ENCODE measurements at places on chromosomes 7 and 10. TPM values are rescaled to one million over a fixed set of nuclear protein-coding genes. Genes with fewer than 3 reads are reported as not detected.

Gene LAMTOR4
- 83.0 TPM for total RNA-seq

Gene EVX1
- total RNA-seq: 0.12 TPM

Gene TLX1
- total RNA-seq: not detected

Gene SPAM1
- not detected for total RNA-seq

Gene PCDH15
- total RNA-seq: 0.32 TPM

Gene HKDC1
- total RNA-seq: 7.6 TPM

Gene TMEM196
- total RNA-seq: not detected

Gene SMO
- 7.9 TPM for total RNA-seq

Gene AKR1C1
- 1,182 TPM for total RNA-seq

Gene PAPOLB
- total RNA-seq: 0.30 TPM

Gene SFTPA2
- not detected for total RNA-seq

Gene CCDC172
- not detected for total RNA-seq

- DNase-seq: no peak
Observed at GRCh38 chr10:44310762-44311562, 73.9 kb downstream of the CXCL12 start.

DNA sequence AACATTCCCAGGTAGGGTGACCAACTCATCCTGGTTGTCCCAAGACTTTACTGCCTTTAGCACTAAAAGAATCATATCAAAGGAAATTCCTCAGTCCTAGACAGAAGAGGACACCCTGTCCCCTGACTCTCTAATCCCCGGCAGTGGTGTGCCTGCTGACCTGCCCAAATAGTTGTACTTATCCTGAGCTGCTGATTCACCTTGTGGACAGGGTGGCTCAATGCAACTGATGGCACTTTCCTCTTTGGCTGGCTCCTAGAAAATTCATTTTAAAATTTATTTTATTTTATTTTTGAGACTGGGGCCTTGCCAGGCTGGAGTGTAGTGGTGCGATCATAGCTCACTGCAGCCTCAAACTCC is 111.7 kb downstream of the JCAD start:
- DNase-seq: no peak

DNA sequence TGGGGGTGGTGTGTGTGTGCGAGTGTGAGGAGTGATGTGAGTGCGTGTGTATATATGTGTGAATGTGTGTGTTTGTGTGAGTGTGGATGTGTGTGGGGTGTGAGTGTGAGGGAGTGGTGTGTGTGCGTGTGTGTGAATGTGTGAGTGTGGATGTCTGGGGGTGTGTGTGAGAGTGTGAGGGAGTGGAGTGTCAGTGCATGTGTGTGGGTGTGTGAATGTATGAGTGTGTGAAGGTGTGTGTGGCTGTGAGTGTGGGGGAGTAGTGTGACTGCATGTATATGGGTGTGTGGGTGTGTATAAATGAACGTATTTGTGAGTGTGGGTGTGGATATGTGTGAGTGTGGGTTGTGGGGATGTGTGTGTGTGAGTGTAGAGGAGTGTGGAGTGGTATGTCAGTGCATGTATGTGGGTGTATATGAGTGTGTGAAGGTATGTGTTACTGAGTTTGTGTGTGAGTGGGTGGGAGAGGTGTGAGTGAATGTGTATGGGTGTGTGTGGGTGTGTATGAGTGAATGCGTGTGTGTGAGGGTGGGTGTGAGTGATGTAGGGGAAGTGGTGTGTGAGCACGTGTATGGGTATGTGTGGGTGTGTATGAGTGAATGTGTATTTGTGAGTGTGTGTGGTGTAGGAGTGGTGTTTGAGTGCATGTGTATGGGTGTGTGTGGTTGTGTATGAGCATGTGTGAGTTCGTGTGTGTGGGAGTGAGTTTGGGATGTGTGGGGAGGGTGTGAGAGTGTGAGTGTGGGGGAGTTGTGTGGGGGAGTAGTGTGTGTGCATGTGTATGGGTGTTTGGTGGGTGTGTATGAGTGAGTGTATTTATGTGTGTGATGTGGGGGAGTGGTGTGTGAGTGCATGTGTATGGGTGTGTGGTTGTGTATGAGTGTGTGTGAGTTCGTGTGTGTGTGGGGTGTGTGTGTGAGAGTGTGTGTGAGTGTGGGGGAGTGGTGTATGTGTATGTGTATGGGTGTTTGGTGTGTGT is 28.5 kb upstream of the NUB1 start:
- no peak for DNase-seq

- DNase-seq: no peak
Observed at GRCh38 chr7:23467291-23467805, 2.9 kb downstream of the IGF2BP3 start.

GRCh38 chr10:11713963-11714362 is 28.2 kb upstream of the ECHDC3 start:
- DNase-seq: no peak

- DNase-seq: no peak
Observed at GRCh38 chr7:158805414-158805813, 23.9 kb downstream of the ESYT2 start.

GRCh38 chr10:113245286-113245685 is 295.2 kb downstream of the TCF7L2 start:
- DNase-seq: no peak

- DNase-seq: no peak
Observed at GRCh38 chr7:41809940-41810576, 107.2 kb upstream of the INHBA start.

- no peak for DNase-seq
Observed at GRCh38 chr7:106369352-106369751, 84.6 kb upstream of the NAMPT start.

DNA sequence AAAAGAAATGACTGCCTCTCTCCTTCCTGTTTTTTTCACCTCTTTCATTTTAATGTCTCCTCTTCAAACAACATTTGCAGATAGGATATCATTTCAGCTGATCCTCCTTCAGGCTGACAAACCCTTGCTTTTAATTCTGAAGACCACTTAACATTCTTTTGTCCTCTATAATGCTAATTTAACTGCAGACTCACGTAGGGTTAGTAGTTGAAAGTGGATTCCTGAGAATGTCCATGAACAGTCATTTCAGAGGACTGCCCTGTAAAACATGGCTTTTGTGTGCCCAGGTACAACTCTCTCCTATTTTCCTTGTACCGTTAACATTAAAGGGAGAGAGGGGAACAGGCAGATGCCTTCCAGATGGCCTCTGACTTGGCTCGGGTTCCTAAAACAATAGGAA is 524.4 kb downstream of the SDK1 start:
- no peak for DNase-seq

DNA sequence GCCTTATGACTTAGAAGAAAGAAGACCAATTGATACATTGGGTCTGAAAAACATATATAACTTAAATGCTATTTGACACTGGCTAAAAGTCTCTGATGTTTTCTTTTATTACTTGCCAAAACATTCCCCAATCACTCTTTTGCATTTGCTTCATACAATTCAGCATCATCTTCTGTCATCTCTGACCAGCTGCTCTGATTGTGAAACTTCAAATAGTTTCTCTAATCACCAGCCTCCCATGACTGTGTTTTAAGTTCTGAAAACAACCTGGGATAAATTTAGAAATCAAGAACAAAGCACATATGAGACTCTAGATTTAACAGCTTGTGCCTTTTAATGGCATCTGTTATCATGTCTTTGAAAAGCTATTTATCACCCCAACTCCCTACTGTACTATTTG is 208.4 kb upstream of the KCND2 start:
- DNase-seq: no peak

- no peak for DNase-seq
Observed at GRCh38 chr10:48429309-48429708, 122.8 kb downstream of the MAPK8 start.

DNA sequence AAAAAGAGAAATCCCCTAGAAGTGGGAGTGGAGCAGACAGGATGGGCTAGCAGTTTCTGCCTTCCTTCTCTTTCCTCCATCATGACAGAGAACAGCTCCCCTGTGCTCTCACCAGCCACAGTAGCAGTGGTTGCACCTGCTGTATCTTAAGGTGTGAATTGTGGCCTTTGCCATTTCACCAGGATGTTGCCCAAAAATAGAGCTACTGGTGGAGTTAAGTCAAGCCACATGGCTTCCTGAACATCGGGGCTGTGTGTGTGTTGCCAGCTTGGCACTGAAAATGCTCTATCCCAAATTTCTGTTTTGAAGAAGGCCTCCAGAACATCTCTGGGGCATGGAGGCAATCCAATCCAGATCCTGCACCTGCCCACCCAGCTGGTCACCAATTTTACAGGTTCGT is 348.7 kb downstream of the EXOC4 start:
- DNase-seq: no peak

DNA sequence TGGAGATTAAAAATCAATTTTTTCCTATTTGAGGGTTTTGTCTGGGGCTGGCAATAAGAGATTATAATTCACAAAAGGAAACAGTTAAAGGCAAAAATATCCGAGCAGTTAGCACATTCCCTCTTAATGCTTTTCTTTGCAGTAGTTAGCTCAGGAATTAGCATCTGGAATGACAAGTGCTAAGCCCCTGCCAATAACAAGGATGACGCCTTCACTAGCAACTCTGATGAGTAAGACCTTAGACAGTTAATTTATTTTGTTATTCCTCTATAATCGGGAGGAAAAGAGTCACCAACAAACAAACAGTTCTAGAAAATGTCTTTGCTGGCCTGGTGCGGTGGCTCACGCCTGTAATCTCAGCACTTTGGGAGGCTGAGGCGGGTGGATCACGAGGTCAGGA is 151.3 kb downstream of the TRIL start:
- DNase-seq: no peak

- DNase-seq: no peak
Observed at GRCh38 chr10:93150289-93150688, 76.6 kb downstream of the CYP26A1 start.

DNA sequence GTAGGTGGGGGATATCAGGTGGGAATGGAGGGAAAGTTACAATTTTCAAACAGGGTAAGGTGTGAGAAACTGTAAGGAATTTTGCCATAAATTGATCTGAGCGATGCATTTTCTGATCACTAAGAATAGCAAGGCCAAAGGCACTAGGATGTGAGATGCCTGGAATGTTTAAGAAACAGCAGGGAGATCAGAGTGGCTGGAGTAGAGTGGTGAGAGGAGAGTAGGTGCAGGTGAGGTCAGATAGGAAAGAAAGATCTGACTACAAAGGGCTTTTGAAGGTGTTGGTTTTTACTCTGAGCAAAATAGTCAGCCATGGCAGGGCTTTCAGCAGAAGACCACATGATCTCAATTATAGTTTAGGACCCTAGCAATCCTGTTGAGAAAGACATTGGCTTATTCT is 55.0 kb downstream of the HDAC9 start:
- DNase-seq: no peak

DNA sequence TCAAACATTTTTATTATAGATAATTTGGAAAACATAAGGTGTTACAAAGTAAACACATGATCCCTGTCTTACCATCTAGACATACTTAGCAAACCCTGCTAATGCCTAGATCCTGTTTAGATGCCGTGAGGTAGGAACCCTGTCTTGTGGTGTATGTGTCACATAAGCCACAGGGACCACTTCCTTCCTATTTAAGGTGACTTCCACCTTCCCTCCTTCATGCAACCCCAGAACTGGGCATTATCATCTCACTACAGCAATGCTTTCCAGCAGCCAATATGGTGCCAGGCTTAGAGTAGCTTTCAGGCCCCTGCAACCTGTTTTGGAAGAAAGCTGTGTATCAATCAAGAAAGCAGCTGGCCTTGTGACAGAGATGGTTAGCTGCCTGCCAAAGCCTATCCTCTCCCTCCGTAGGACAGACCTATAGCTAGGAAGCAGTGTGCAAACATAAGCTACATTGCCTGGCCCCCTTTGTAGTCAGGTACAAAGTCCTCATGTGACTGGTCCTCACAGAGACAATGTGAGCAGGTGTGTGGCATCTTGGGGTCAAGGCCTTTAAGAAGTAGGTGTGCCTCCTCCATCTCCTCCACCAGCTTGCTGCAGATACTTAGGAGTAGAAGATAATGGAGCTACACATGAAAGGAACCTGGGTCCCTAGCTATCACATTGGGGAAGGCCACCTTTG is 146.8 kb downstream of the SPAG6 start:
- DNase-seq: no peak
